ENCODE measurements at places on chromosomes 16 and 17.

- DNase-seq: peak; percentile 38
Observed at GRCh38 chr16:25838724-25839186, 147.0 kb downstream of the HS3ST4 start.

DNA sequence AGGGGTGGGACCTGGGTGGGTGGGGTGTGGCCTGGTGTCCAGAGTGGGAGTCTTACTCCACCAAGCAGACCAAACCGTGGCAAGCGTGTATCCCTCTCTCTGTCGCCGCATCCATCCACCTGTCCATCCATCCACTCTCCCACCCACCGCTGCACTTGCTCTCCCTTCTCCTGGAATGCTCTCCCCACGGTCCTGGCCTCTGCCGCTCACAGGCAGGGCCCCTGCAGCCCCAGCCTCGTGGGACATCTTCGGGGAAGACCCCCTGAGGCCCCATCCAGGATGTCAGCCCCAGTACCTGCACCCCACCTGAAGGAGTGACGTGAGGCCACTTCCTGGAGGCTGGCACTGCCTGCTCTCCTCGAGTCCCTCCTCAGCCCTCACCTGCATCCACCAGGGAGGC, 189.5 kb upstream of the GSE1 start:
- DNase-seq: no peak

GRCh38 chr17:82244413-82245133, 15.7 kb downstream of the SLC16A3 start:
- no peak for DNase-seq

GRCh38 chr17:56142325-56142724, 10.9 kb upstream of the ANKFN1 start:
- DNase-seq: no peak

GRCh38 chr17:38671939-38672720, 2.6 kb downstream of the EPOP start:
- no peak for DNase-seq

DNA sequence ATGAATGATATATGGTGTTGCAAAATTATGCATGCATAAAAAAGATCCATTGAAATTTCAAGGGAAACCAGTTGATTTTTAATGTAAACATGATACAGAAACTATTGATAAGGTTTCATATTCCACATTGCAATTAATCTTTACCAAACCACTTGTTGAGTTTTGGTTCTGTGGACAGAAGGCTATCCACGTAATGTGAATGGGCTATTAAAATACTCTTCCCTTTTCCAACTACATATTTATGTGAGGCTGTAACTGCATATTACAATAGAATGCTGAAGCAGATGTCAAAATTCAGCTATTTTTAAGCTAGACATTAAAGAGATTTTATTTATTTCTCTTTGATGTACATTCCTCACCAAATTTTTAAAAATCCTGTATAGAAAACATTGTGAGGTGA, 33.7 kb upstream of the VPS4A start:
- DNase-seq: no peak

GRCh38 chr17:63279498-63280230, 166.4 kb downstream of the CYB561 start:
- DNase-seq: no peak

- peak; percentile 70 for DNase-seq
Observed at GRCh38 chr17:58249270-58250133, 11.1 kb downstream of the LPO start.

GRCh38 chr17:40464392-40464855, 21.2 kb downstream of the IGFBP4 start:
- no peak for DNase-seq

DNA sequence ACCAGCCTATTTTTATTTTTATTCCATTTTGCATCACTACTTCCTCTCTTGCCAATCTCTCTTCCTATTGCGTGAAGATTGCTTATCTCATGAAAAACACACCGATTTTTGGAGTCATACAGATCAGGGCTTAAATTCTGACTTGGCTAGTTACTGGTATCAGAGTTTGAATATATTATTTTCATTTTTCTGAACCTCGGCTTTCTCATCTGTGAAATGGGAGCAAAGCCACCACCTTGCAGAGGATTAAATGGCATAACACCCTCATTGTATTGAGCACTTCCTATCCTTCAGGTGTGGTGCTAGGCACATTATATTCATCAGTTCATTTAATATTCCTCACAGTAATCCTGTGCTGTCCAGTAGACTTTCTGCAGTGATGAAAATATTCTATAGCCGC, 208.8 kb downstream of the HAPSTR1 start:
- DNase-seq: no peak

GRCh38 chr17:48647963-48648245, 21.7 kb upstream of the HOXB9 start:
- DNase-seq: no peak

DNA sequence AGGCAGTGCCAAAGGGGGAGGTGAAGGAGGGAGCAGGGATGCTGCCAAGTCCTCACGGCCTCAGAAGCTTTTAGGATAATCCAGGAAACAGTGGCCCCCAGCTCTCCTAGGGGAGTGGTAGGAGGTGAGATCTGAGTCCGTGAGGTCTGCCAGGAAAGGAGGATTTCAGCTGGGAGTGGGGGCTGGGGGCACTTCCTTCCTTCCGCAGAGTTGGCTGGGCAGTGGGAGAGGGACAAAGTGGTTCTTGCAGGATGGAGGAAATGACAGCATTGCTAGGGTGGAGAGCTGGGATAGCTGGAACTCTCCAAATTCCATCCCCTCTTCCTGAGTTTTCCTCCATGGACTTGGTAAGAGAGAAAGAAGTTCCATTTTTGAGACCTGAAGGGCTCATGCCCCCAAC, 4.8 kb upstream of the SP6 start:
- no peak for DNase-seq

GRCh38 chr16:51272420-51272819, 121.3 kb upstream of the SALL1 start:
- no peak for DNase-seq

DNA sequence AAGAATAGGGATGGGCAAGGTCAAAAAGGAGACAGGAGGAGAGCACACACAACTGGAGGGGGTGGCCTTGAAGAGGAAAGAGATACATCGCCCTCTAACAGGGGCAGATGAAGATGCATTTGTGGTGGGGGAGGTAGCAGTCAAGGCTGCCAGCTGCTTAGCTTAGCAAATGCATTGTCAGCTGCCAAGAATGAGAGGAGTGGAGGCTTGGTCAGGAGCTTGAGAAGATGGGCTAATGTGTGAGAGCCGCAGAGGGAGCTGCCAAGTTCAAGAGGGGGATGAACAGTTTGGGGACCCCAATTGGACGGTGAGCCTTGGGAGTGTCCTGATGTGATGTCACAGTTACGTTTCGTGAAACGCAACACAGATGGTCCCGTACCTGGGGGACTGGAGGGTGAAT, 28.9 kb upstream of the GNA13 start:
- no peak for DNase-seq

DNA sequence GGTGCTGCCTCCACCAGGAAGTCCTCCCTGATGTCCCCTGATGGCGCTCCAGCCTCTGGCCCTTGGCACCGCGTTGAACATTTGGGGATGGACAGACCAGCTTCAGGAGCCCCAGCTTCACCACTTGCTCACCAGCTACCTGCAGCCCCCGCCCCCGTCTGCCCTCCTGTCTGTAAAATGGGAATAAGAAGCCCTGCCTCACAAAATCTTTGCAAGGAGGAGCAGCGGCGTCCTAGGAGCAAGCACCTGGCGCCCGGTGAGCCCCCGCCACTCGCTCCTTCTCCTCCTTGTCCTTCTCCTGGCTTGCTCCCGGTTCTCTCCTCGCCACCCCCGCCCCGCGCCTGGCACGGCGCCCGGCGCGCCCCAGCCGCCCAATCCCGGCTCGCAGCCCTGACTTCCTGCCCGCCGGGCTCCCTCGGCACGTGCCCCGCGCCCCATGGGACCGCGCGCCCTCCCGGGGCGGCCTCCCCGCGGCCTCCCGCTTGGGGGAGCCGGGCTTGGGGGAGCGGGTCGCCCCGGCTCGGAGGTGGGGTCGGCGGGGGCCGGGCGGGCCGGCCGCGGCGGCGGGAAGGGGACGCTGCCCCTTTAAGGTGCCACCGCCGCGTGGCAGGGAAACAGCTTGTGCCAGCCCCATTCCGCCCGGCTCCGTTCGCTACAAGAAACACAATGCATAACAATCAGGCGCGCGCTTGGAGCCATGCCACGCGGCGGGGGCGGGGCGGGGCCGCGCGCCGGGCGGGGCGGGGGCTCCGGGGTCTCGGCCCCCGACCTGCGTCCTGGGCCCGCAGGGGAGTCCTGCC, 9.1 kb upstream of the PPP1R1B start:
- peak; percentile 62 for DNase-seq

- DNase-seq: no peak
Observed at GRCh38 chr17:3534881-3535252, 22.7 kb downstream of the TRPV3 start.

DNA sequence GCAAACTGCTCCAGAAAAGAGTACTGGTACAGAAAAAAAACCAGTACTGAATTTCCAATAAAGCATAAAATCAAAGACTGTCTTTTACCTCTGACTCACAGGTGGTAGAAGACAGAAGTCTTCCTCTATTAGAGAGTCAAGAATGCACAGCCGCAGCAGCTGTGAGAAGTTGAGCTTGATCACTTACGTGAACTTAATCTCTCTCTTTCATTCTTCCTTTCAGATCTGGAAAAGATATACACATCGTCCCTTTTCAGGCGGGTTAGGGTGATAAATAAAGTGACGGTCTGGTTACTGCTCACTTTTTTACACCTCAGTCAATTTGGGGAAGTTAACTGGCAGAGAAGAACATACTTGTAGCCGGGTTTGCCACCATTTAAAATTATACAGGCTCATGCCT, 3.9 kb downstream of the IFT140 start:
- DNase-seq: peak; percentile 29

DNA sequence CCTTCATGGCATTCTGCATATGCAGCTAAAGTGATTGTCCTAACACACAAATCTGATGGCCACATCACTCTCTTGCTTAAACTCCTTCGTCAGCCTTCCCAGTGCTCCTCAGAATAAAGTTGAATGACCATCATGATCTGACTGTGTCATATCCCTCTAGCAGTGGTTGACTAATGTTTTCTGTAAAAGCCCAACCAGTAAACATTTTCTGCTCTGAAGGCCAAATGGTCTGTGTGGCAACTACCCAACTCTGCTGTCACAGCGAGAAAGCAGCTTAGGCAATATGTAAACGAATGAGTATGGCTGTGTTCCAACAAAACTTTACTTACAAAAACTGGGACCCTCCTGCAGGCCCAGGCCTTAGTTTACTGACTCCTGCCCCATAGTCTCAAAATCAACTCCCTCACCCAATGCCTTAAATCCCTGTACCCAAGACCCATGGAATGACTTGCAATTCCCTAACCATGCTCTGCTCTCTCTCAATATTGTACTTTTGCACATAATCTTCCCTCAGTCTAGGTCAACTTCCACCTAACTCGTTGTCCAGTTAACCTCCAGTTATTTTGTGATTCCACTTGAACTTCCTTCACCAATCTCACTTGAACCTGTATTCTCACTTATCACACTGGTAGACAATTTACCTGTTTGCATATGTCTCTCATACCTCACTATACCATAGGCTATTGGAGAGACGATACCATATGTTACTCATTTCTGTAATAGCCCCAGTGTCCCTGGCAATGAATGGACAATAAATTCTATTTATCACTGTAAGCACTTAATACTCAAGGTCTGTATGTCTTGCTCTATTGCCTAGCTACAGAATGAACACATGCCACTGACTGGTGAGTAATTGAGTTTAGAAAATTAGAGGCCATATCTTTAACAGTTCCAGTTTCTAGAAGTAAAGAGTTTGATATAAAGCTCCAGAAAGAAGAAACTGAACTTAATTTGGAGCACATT, 29.1 kb downstream of the TMEM100 start:
- no peak for DNase-seq

DNA sequence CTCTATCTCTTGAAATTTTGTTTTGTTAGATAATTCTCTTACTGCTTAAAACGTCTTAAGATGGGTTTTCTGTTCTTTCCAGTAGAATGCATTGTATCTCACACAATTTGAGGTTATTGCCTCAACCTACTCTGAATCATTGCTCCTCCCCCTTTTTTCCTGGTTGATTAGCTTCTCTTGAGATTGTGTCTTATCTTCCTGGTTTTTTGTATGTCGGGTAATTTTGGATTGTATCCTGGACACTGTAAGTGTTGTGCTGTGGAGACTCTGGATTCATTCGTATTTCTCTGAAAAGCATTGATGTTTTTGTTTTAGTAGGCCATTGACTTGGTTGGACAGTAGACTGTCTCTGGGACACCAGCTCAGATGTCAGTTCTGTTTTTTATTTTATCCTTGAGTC, 26.1 kb downstream of the PRKCB start:
- DNase-seq: no peak

- DNase-seq: peak; percentile 36
Observed at GRCh38 chr16:57167953-57168352, 17.9 kb downstream of the PSME3IP1 start.

GRCh38 chr17:12231355-12231682, 210.6 kb downstream of the MAP2K4 start:
- no peak for DNase-seq

- no peak for DNase-seq
Observed at GRCh38 chr16:88882358-88883030, 16.0 kb upstream of the PABPN1L start.

DNA sequence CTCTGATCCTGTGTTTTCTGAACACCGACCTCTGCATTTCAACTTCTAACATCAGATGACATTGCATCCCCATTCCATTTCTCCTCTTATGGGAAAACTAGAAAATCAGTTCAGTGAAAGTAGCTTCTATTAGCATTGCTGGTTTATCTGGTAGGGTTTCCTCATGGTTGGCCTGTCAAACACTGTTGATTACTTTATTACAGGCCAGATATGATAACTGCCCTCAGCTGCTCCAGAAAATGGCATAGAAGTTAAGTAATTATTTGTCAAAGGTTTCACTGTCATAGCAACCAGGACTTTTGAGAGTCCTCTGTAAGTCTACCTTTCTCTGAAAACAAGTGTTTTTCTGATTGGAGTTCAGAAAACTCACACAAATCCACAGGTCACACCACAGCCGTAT, 3.0 kb downstream of the GFOD2 start:
- DNase-seq: no peak

- no peak for DNase-seq
Observed at GRCh38 chr17:40072040-40072734, 9.4 kb downstream of the THRA start.

DNA sequence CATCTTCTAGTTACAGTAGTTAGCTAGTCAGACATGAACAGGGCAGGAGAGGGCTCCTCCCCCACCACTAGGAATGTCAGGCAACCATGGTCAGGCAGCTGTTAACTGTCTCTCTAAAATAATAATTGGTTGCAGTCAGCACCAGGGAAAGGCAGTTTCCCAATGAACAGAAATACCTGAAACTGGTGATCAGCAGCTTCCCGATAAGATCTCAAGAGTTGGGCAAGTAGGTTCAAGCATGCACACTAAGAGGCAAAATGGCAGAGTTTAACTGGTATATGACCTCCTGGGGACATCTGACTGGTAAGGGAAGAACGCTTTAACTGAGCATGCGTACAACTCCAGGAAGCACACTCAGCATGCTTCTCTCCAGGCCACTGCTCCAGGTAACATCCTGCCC, 12.6 kb upstream of the XYLT1 start:
- DNase-seq: no peak

- peak; percentile 28 for DNase-seq
Observed at GRCh38 chr16:17194190-17194780, 276.5 kb downstream of the XYLT1 start.

GRCh38 chr17:44599298-44600175, 42.3 kb downstream of the FZD2 start:
- no peak for DNase-seq

All from naive B cell (primary cell).